Stimulated activated CD4-positive, alpha-beta T cell treated with anti-CD3 and anti-CD28 coated beads, TNF-alpha, amount 100 ng/mL, for 4 hours (primary cell): ENCODE measurements at places on chromosomes 12 and 14.

GRCh38 chr14:38547961-38548490, 292.1 kb upstream of the CLEC14A start:
- DNase-seq = no peak

DNA sequence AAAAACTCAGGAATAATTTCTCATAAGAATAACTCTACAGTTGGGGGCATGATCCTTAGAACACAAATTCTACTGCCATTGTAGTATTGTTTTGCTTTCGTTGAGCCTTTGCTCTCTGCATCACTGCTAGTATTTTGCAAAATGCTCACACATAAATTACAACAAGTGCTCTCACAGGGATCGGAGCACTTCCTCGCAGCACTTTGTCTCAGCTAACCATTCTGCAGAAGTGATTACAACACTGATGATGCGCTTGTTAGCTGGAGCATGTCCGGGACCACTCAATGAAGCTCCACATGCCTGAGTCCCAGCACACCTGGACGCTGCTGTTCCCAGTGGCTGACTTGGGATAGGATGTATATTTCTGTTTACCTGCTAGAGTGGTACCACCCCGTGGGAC, 31.6 kb downstream of the MOAP1 start:
- no peak for DNase-seq

GRCh38 chr12:70177631-70178030, 65.6 kb upstream of the CNOT2 start:
- DNase-seq = no peak

- DNase-seq = peak; percentile 58
Observed at GRCh38 chr14:51846631-51847488, 13.6 kb upstream of the GNG2 start.

- DNase-seq = no peak
Observed at GRCh38 chr12:12899530-12900380, 8.4 kb downstream of the GPRC5A start.

GRCh38 chr14:104998801-104999200, 13.2 kb downstream of the CLBA1 start:
- no peak for DNase-seq

DNA sequence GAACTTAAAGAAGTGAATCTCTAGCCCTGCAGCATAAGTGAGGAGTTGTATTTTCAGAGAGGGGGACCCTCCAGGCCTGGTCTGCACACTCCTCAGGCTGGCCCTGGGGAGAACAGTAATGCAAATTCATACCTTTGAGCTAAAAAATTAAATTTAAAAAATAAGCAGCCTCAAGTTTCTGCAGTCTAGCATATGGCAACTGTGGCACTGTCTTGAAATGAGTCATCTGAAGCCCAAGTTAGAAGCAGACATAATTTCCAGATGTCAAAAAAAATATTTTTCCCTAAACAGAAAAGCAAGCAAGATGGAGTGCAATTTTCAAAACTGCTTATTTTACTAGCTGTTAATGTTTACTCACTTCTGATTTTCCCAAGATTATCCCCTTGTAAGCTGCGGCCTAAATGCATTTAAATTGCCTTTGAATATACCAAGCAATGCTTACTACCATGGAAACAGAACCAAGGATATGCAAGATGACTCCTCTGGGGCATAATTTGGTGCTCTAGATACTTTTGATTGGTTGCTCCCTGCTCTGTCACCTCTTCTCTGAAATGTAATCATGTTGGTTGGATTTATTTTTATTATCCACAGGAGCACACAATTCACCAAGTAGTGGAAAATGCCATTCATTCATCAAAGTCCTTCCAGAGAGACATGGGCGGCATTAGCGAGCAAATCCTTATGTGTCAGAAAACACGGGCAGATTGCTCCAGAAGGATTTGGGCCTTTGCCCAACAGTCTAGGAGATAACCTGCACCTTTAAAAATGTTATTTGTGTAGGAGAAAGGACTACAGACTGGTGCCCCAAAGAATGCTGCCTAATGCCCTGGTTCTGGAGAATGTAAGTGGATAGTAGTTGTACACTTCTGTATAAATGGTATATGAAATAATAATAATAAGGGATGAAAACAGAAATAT, 25.0 kb upstream of the DHRS7 start:
- DNase-seq = no peak

- no peak for DNase-seq
Observed at GRCh38 chr14:35956376-35957085, 130.4 kb downstream of the BRMS1L start.

DNA sequence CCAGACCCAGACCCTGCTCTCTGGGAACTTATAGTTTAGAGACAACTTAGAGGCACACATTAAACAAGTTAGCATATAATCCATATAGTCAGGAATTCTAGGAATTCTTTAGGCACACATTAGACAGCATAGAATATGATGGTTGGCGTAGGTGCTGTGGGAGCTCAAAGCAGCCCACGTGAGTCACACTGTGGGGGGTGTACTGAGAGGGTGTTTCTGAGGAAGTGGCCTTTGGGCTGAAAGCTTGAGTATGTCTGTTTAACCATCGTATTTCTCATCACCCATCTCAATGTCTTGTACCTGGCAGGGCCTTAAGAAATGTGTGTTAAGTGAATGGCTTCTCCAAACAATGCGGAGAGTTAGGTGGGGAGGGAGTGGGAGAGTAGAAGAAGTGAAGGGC, 67.2 kb downstream of the TMEM30B start:
- no peak for DNase-seq

- no peak for DNase-seq
Observed at GRCh38 chr14:91115986-91116770, 2.3 kb downstream of the DGLUCY start.

- DNase-seq = no peak
Observed at GRCh38 chr14:55654243-55654642, 74.2 kb downstream of the KTN1 start.

DNA sequence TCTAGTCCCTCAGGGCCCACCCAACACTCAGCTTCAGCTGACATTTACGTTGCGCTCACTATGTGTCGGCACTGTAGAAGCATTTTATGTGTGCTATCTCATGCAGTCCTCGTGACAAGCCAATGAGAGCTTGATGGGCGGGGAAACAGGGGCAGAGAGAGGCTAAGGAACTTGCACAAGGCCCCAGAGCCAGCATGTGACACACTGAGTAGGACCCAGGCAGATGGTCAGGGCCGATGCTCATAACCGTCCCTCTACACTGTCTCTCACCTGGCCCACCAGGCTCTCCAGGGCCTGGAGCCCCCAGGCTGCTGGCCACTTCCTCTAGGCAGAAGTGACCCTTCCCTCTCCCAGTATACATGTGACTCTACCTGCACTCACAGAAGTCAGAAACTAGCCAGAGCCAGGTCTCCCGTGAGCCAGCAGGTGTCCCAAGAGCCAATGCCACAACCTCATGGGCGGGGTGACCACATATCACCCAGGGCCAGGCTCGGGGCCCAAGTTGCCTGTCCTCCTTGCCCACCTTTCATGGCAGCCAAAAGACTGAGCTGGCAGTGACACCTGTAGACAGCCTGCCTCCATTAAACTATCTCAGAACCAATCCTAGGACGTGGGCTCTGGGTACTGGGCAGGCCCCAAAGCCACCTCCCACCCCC, 38.3 kb downstream of the TTC7B start:
- DNase-seq = no peak

GRCh38 chr14:92280554-92281262, 42.3 kb upstream of the SLC24A4 start:
- no peak for DNase-seq

- DNase-seq = no peak
Observed at GRCh38 chr14:60640859-60641741, 8.2 kb downstream of the SIX1 start.

- no peak for DNase-seq
Observed at GRCh38 chr14:54622192-54622958, 55.4 kb downstream of the SAMD4A start.

DNA sequence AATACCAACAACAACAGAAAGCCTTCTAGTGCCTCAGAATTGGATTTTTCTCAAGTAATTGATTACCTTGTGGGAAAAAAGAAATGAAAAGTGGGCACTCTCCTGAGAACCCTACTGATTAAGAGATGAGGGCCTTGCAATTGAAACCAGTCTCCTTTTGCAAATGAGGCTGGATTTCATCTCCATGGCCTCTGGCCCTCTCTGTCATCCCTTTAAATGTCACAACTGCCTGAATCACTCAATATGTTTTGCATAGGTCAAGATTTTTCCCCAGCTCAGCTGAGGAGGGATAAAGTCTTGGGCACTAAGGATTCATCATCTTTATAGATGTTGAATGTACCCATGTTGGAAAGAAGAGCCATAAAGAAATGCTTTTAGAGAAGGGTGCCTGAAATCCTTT, 166.4 kb downstream of the RMST start:
- no peak for DNase-seq

- no peak for DNase-seq
Observed at GRCh38 chr12:54075974-54076373, 22.3 kb downstream of the HOXC4 start.

DNA sequence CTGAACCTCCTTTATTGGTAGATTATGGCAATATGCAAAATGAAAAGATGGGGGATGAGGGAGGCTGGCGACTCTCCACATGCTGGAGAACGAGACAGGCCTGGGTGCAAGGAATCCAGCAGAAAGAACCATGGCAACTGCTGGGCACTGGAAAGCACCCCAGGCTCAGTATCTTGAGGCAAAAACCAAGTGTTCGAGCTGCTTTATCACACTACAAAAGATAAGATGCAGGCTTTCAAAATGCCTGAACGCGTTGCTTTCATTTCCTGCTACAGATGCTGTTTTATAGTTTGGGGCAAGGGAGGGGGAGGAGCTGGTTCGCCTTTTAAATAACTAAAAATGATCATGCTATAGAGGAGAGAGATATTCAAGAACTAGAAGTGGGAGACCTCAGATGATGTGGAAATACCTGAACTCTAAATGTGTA, 38.9 kb downstream of the NIN start:
- DNase-seq = no peak

GRCh38 chr12:49767333-49767732, 26.0 kb downstream of the TMBIM6 start:
- no peak for DNase-seq

- DNase-seq = no peak
Observed at GRCh38 chr12:108348842-108349241, 9.7 kb upstream of the CMKLR1 start.

DNA sequence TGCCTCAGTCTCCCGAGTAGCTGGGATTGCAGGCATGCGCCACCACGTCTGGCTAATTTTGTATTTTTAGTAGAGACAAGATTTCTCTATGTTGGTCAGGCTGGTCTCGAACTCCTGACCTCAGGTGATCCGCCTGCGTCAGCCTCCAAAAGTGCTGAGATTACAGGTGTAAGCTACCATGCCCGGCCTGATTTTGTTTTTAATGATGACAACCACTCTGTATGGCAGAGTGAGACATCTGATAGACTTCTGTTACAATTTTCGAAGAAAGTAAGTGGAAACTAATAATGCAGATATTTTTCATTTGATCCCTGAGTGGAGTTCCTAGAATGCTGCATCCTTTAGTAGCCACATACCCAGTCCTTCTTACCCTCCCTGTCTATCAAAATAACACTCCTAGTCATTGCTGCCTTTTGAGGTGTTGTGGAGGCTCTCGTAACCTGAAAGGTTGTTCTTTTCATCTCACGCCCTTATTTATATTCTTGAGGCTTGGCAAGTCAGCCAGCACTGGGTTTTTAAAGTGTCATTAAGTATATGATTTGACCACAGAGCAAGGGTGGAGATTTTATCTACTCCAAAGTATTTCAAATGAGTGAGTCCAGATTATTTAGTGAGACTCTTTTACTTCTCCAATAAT, 5.9 kb upstream of the EID3 start:
- DNase-seq = no peak

DNA sequence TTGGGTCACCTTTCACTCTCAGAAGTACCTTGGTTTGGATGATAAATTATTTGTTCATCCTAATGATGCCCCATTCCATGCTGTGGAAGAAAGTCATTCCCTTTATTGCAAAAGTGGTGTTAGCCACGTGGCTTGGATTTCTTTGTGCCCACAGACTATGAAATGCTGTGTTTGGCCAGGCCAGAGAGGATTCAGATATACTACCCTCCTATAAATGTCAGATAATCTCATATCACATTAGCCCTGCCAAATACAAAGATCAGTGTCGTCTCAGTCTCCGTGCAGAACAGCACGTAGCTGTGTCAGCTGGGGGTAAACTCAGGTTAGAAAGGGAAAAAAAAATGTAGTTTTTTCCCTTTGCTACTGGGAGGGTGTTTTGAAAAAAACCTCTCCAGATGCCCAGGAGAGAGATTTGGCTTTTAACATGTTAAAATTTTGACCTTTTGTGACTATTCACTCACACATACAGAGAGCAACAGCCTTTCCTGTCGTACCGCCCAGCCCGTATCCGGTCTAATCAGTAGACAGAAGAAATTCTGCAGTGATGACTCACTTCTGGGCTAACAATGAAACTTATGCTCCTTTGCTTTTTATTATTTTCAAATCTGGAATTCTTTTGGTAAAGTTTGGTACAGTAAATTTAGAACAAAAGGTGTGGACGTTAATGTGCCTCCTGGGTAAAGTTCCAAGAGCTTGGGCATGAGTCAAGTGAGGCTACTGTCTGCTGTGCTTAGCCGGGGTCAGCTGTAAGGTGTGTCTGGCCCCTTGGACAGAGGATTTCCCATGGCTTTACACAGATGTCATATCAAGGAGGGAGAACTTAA, 8.5 kb upstream of the PTPRB start:
- DNase-seq = no peak

GRCh38 chr12:130070126-130070611, 92.1 kb upstream of the FZD10 start:
- DNase-seq = no peak

DNA sequence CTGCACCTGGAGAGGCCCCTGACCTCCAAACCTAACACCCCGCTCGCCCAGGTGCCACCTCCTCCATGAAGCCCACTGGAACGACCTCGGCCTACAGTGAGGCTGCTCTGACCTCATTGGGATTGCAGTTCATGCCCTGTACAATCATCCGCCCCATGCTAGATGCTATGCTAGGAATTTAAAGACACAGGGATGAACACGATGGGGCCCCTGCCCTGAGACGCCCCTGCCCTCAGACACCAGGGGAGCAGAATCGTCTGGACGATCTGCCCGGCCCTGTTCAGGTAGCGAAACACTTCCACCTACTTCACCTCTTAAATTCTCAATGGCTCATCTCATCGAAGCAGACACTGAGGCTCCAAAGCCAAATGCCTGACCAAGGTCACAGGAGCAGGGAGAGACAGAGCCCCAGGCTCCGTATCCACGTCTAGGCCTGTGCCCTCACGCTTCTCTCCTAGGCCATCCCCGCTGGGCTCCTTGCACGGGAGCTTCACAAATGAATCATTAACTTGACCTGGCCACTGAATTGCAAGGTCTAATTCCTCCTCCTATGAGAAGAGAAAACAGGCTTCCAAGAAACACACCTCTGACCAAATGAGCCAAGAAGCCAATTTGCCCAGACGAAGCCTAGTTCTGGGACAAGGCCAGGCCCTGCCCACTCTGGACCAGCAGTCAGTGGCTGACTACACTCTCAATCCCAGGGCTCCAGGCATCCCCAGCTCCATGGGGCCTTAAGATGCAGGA, 35.2 kb downstream of the SCARB1 start:
- no peak for DNase-seq
